ENCODE measurements at places on chromosomes 4 and X.

DNA sequence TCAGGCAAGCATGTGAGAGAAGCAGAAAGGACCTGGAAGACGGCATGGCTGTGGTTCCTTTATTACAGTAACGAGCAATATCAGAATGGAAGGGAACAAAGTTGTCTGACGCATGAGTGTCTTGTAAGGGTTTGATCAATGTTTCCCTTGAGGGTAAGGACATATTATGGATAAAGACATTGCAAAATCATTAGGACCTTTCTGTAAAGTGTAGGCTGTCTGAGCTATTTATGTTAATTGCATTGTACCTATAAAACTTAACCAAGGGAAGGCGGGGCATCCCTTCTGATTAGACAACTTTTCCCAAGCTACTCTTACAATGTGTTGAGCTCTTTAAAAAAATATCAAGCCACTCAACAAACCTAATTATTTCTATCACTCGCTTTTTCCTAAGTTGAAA lies 112.2 kb upstream of the JADE1 start:
- DNase-seq, result no peak

DNA sequence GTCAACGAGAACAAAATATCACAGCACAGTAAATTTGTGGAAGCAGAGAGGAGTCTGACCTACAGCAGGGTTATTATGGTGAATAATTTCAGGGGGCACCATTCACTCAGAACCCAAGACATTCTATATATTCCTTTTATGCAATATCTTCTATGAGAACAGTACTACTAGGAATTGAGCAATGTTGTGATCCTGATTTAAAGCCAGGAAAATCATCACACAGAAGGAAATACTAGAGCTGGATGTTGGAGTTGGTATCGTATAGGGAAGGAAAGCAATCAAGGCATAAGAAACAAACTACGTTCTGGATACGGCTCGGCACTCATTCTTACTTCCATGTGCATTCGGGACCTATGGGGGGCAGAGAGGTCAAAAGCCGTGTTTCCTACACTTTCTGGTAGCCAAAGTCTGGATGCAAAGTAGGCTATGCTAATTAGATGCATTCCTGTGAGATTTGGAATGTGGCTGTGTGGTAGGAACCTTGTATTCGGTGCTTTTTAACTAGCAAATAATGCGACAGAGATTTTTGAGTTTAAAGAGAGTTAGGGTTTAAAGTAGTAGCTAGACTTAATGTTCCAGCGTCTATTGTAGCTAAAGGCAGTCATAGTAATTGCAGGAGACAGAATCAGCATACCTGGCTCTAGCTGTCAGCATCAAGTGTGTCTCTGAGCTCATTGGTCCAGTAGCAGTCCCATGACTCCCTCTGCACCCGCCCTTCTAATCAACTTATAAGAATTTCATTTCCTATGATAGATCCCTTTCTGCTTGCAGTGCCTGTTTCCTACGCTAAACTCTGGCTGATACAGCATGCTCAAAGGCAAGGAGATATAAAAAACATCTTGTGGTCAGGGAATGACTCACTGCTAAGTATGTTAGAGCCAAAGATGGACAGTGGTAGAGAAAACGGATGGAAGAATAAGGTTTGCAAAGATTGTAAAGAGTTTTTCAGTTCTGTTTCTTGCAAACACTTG lies 43.3 kb upstream of the PDGFC start:
- no peak for DNase-seq

GRCh38 chr4:85790582-85790981 lies 315.6 kb downstream of the ARHGAP24 start:
- DNase-seq, result no peak

DNA sequence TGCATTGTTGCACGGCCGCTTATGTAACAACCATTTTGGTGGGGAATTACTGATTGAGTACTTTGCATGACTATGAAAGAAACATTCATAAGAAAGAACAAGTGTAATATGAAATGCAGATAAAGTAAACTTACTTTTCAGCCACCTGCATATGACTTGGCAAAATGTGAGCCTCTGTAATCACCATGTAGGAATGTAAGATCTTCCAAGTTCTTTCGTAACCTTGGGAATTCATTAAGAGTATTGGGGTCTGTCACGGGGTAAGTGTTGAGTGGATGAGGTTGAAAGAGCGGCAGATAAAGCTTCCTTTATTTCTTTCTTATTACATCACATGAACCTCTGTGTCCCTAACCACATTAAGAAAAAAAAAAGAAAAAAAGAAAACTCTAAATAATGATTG lies 348.5 kb upstream of the NR3C2 start:
- no peak for DNase-seq

DNA sequence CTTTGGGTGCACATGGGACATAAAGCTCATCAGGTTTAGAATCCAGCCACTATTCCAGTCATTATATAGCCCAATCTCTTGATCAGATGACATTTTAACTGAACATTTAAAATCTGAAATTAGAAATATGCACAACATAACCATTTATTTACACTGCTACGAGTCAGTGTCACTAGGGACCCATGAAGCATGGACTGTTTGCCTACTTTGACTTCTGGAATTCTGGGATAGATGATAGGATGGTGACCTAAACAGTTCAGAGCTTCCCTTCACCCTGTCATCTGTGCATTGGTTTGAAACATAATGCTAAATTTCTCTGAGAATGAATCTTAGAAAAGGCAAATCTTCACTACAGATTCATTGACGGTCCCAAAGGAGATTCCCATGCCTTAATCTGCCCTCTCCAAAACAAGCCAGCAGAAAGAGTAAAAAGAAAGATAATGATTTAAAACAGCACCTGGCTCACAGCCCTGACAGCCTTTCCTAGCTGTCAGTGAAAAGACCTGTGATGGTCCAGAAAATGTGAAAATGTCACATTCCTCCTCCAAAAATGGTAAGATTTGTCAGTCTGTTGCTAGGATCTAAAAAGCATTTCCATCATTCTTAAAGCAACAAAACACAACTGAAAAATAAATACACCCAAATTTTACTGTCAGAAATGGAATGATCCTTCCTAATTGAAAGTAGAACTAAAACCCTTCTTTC lies 18.9 kb upstream of the HERC3 start:
- no peak for DNase-seq

GRCh38 chr4:109708990-109709389 lies 5.7 kb upstream of the CASP6 start:
- DNase-seq, result no peak

- no peak for DNase-seq
Measured at GRCh38 chrX:66489339-66489738, 149.5 kb downstream of the EDA2R start.

- no peak for DNase-seq
Measured at GRCh38 chrX:27445438-27445837, 17.7 kb downstream of the PPP4R3C start.

- no peak for DNase-seq
Measured at GRCh38 chr4:163166041-163166579, 580 bp downstream of the NAF1 start.

- no peak for DNase-seq
Measured at GRCh38 chr4:123741906-123742305, 345.3 kb downstream of the SPRY1 start.

- no peak for DNase-seq
Measured at GRCh38 chr4:39312816-39313215, 53.3 kb downstream of the RFC1 start.

- DNase-seq, result no peak
Measured at GRCh38 chrX:70013466-70014381, 36.0 kb downstream of the AWAT2 start.

- no peak for DNase-seq
Measured at GRCh38 chr4:2837110-2837903, 6.3 kb upstream of the ADD1 start.

GRCh38 chr4:78651250-78651860 lies 99.8 kb downstream of the ANXA3 start:
- no peak for DNase-seq

- no peak for DNase-seq
Measured at GRCh38 chr4:144910723-144911122, 187.3 kb downstream of the ANAPC10 start.

DNA sequence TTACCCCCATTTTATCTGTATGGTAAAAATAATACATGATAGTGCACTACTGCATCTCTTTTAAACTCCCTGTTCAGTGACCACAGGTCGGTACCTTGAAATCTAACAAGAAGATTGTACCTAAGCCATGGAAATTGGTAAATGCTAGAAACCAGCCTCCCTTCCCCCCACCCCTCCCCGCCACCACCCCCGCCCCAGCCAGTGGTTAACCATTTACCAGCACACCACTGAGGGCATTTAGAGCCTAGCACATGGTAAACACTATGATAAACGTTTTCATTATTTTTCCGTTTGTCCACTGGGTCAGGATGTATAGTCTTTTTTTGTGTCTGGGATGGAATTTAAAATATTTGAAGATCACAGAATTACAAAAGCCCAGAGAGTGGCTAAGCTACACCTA lies 703 bp upstream of the FTSJ1 start:
- no peak for DNase-seq

- no peak for DNase-seq
Measured at GRCh38 chr4:10673817-10674369, 10.7 kb downstream of the CLNK start.

- no peak for DNase-seq
Measured at GRCh38 chrX:84322083-84322827, 134.3 kb upstream of the RPS6KA6 start.

DNA sequence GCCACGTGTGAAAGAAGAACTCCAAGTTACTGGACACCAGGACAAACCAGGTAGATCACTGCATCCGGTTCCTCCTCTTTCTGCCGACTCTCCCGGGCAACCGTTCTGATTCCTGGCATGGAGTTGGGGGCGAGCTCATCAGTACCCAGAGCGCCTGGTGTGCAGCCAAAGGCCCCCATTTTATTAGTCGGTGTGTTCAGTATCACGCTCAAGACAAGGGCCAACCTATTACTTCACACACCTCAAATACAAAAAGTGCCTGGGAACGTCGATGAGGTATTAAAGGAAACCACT lies 2.8 kb upstream of the CTBP1 start:
- DNase-seq, result no peak

GRCh38 chr4:46385946-46386345 lies 4.0 kb downstream of the GABRA2 start:
- DNase-seq, result no peak

DNA sequence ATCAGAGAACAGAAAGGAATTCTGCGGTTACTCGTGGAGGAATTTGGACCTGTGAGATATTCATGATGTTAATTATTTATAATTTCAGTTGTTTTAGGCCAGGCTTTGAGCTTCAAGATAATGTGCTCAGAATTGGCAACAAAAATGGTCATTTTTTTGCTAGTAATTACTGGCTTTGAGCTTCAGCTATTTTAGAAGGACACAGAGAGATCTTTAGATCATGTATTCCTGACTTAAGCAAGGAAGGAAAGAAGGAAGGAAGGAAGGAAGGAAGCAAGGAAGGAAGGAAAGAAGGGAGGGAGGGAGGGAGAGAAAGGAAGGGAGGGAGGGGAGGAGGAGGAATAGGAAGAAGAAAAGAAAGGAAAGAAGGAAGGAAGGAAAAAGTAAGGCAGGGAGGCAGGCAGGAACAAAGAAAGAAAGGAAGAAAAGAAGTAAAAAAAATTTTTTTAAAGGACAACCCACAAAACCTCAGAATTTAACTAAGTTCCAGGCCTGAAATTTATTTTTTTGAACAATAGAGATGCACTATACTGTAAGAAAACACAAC lies 277.9 kb upstream of the KLF3 start:
- DNase-seq, result no peak

DNA sequence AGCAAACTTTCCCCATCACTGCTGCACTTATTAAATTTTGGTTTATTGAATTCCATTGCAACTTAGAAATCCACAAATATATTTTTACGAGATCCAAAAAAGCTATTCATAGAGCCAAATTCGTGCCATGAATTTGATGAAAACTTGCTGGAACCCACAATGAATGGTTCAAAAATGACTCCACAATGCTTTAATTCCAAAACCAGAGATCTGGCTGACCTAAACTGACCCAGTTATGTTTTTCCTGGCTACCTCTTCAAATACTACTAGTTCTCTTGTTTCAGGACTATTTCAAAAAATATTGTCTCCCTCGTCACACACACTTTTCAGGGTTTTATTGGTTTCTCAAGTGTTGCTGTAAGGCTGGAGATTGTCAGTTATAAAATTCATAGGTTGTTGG lies 474.8 kb downstream of the PDGFC start:
- no peak for DNase-seq

DNA sequence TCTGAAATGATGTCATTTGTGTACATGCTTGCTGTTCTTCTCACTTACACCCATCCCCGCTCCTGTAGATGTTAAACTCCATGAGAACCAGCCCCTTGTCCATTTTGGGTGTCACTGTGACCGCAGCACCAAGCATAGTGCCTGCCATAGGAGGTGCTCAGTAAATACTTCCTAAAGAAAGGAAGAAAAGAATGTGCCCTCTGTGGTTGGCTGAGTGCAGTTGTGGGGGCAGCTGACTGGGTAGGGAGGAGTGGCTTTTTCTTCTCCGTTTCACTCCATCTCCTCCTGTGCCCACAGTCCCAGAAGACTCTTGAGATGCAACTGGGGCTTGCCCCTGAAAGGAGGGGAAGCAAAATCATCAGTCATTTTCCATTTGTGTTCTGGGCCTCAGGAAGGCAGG lies 25.5 kb downstream of the PHEX start:
- DNase-seq, result no peak

DNA sequence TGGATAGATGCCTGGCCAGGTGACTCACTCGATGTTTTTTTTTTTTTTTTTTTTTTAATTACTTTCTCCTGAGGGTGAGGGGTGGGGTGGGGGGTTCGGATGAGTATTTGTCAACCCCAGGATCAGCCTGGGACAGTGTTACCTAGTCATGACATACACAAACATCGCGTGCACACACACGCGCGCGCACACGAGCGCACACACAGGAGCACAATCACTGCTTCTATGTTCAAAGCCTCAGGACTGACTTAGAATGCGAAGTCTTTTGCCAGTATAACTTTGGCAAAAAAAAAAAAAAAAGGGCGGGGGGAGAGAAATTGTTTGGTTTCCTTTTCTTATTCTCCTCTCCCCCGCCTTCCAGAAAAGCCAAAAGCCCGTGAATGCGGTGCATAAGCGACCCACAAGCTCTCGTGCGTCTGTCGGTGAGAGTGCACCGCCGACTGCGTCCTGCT lies 115.0 kb upstream of the TEX13C start:
- DNase-seq, result no peak

DNA sequence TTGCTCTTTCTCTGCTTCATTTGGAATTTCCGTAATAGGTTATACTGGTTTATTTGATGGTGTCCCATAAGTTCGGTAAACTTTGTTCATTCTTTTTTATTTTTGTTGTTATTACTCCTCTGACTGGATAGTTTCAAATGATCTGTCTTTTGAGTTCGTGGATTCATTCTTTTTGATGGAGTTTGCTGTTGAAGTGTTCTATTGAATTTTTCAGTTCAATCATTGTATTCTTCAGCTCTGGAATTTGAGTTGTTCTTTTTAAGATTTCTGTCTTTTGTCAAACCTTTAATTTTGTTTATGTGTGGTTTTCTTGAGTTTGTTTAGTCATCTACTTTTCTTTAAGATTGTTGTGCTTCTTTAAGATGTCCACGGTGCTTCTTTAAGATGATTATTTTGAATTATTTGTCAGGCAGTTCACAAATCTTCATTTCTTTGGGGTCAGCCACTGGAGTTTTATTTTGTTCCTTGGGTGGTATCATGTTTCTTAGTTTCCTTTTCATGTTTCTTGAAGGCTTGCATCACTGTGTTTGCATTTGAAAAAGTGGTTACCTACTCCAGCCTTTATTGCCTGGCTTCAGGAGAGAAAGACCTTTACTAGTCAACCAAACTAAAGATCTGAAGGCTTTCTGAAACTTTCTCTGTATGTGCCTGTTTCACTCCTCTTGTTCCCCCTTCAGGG lies 154.8 kb upstream of the ANXA3 start:
- no peak for DNase-seq

GRCh38 chrX:125505207-125505606 lies 185.5 kb downstream of the TEX13C start:
- no peak for DNase-seq

Data from NCI-H1417 (cell line).